NCI-H2029 treated with DMSO at 0.1 percent for 48 hours (cell line): ENCODE measurements at places on chromosomes 7 and 10.

DNA sequence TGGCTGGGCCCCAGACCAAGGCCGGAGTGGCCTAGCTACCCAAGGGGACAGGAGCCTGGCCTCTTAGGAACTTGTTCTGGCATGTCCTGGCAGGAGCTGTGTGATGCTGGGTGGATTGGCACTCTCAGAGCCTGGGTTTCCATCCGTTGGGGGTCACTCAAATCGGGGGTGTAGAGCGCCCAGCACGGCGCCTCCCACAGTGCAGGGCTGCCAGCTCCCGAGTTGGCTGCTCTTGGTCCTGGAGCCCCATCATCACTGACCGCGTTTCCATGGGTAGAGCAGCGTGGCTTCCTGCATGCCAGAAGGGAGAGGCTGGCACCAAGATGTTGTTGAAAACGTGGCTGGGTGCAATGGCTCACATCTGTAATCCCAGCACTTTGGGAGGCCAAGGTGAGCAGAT is 70.3 kb downstream of the UNCX start:
- DNase-seq = no peak

DNA sequence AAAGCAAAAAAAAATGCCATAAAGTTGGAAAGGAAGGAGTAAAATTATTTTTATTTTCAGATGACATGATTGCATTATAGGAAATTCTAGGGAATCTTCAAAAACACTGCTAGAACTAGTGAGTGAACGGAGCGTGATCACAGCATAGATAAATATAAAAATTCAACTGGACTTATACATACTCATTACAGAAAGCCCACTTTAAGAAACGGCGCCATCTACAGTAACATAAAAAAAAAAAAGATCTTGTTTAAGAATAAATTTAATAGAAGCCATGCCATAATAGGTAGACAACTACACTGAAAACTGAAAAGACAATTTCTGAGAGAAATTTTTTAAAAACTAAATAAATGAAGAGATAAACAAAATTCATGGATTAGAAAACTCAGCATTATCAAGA is 623.1 kb upstream of the MGMT start:
- DNase-seq = peak; percentile 16

DNA sequence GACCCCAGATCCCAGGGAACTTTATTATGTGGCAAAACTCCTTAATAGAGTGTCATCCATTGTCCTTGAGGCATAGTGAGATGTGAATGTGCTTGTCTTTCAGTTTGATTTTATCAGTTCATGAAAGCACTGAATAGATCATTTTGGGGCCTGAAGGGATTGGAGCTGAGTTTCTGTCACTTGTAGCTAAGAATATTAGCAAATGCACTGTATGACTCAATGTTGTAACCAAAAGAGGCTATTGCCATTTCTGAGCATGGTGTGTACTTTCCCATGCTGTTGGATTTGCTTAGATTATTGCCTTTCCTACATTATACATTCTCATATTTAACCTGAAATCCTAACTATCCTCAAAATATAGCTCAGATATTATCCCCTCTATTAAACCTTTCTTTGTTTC is 130.4 kb downstream of the PRKG1 start:
- no peak for DNase-seq

- no peak for DNase-seq
Measured at GRCh38 chr10:83680470-83680891, 458.8 kb upstream of the GHITM start.

DNA sequence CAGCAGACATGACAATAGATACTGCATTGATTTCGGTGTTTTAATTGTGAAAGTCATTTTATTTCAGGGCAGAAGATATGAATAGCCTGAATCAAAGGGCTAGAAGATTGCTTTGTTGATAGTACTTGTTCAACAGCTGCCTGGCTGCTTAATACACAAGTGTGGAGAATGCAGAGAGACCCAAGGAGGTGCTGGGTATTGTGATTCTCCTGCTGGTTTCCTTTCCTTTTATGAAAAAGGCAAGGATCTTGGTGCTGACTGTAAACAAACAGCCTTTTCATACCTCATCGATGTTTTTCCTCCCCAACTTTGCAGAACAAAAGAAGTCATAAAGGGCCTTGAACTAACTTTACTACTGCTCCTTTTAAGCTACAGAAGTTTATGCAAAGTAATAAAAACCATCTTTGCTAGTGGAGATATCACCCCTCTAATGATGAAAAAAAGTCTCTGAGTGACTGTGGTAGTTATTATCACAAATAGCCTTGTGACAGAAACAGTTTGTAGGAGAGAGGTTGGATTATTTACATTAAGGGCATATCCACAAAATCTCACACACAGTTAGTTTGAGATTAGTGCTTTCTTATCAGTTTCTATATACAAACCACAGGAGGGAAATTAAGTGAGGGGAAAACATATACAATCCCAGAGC is 800.0 kb downstream of the LRMDA start:
- DNase-seq = no peak

GRCh38 chr10:119320981-119321380 is 113.6 kb downstream of the GRK5 start:
- no peak for DNase-seq

GRCh38 chr7:30738026-30738915 is 13.7 kb upstream of the INMT start:
- DNase-seq = no peak

DNA sequence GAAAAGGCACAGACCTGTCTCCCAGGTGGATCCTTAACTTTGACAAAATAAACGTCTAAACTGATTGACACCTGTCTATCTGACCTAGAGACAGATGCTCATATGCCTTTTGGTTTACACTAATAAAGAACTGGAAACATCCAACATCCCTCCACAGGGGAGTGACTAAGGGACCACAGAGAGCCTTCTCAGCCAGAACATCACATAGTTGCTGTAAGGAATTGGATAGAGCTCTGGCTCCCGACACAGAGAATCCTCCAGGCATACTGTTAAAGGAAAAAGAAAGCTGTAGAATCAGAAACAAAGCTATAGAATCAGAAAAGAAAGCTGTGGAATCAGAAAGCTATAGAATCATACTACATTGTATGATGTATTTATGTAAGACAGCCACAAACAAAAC is 258.8 kb downstream of the STK31 start:
- DNase-seq = no peak

- no peak for DNase-seq
Measured at GRCh38 chr7:41834805-41835694, 132.2 kb upstream of the INHBA start.

DNA sequence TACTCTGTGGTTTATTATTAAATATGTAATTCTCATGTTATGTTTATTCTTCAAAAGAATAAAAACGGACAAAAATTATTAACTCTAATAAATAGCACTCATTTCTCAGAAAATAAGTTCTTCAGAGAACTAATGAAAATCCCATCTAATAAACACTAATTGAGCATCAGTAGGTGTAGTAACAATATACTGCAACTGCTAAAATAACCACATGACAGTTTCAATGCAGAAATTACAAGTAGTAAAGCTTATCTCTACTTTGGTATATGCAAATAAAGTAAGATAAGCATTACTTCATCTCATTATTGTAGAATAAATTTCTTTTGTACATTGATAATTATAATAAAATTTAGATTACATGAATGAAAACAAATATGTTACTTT is 56.4 kb upstream of the DKK1 start:
- no peak for DNase-seq

DNA sequence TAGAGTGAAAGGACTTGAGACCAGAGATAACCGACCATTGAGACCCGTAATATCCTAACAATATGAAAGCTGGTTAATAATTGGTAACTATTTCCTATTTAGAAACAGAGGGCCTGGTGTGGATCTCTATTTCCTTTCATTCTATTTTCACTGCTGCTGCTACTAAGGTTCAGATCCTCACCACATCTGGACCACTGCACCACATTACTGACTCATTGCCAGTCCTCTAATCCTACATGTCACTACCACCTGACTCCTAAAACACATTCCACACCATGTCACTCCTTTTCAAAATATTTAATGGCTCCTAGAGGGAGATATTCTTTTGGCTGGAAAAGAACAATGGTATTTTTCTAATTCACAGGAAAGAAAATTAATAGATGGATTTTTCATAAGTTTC is 6.4 kb downstream of the USP54 start:
- no peak for DNase-seq

GRCh38 chr10:44951576-44952226 is 7.9 kb upstream of the RASSF4 start:
- DNase-seq = no peak

DNA sequence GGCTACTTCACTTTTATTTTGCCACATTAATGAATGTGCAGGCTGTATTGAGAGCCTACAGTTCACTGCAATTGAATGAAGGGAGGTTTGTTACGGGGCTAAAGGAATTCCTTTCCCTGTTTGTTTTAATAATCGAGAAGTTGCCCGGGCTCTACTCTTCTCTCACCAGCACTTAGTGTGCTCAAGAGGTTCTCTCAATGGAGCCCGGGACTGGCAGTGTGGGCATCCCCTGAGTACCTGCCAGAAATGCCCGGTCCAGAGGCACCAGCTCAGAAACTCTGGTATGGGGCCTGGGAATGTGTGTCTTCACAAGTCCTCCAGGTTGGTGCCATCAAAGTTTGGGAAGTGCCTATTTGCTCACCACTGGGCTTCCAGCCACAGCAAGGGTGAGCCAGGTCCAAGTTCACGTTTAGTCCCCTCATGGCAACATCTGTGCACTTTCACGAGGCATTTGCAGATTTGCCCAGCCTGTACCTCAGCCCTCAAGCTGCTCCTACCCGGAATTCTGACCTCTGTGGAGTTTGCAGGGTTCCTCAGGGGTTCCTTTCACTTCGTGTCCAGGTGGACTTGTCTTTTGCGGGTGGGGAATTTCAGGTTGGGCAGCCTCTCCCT is 622.4 kb downstream of the SDK1 start:
- DNase-seq = no peak

- DNase-seq = no peak
Measured at GRCh38 chr7:97847791-97848190, 24.4 kb downstream of the ASNS start.

DNA sequence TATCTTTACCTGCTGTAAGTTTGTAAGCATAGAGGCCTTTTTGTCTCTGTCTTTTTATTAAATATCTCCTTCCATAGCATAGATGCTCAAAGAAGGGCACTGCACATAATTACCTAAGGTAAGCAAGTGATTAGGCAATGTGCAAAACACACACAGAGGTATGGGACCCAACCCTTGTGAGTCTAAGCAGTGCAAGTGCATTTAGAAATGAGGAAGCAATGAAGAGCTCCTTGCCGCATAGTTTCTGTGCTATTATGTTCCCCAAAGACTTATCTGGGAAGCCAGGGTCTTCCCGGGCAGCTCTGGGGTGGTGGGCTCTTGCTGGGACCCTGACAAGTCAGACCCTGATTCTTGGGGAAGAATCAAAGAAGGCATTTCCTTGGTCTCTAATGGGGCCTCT is 13.5 kb upstream of the MGAM2 start:
- no peak for DNase-seq

- no peak for DNase-seq
Measured at GRCh38 chr10:105041956-105042355, 400.9 kb downstream of the SORCS3 start.

DNA sequence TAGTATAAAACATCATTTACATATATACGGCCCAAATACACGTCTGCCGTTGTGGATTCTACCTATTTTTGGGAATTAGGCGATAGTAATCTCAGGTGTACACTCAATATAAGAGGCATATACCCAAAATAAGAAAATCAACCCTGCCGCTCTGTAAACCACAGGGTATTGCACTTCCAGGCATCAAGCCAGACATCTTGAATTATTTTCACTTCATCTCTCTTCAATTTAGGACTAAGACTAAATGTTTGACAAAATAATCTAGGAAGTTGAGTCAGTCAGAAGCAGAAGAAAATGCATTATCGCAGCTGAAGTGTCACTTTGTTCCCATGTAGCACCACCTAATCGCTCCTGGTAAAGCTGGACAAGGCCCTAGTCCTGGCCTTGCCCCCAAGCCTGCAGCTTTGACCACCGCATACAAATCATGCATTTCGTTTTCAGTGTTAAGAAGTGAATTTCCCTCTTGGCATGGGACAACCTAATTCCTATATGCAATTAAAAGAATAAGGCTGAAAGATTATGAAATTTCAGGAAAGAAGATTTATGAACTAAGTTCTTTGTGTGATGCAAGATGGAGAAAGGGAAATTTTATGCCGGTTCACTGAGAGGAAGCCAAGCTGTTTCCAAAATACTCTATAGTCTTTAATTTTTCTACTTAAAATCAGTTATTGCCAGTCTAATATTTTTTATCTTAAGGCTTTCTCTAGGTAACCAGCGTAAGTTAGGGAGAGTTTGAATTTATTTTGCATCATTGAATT is 26.0 kb downstream of the CABCOCO1 start:
- DNase-seq = no peak

- DNase-seq = no peak
Measured at GRCh38 chr10:118518095-118518494, 77.4 kb downstream of the PRLHR start.

- DNase-seq = no peak
Measured at GRCh38 chr10:112938808-112939482, 11.1 kb upstream of the TCF7L2 start.
